ENCODE measurements at places on chromosomes 7 and 10. TPM values are rescaled to one million over a fixed set of nuclear protein-coding genes. Genes with fewer than 3 reads are reported as not detected.

GRCh38 chr7:55254242-55254595 lies 110.9 kb upstream of the LANCL2 start:
- DNase-seq: no peak

DNA sequence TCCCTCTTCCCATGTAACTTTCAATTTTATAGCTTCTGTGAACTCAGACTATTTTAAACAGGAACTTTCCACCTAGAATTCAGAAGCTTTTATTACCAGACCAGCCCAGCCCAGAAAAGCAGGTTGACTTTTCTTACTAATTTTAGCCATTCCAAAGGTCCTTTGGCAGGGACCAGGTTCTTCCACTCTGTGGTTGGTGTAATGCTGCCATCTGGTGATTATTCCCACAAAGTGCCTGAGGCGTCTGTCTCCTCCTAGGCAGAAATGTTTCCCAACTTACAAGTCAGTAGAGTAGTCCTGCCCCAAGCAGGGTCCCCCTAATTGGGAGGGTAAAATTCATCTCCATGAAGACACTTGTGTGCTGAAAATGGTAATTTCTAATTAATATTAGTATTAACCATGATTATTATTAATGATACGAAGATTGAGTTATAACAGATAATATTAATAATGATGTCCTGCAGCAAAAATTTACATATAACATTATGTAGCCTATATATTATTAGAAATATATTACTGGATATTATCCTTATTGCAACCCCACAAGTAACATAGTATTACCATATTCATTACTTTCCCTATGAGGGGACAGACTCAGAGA lies 53.0 kb upstream of the PPP1R17 start:
- peak; percentile 44 for DNase-seq

GRCh38 chr10:122112625-122113160 lies 123.7 kb downstream of the TACC2 start:
- DNase-seq: peak; percentile 65

DNA sequence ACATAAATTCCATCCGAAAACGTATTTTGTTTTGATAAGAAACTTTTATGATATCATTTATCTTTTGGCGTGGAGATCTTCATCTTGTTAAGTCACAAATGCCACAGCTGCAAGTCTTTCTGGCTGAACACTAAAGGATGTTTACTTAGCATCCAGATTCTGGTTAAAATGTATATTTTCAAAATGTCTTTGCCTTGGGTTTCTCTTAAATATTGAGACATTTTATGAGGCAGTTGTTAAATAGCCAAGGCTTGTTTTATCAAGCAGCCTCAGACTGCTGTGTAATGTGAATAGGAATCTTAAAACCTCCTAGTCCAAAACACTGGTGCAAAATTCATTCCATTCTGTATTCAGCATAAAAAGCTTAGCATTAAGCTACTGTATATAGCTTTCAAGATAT lies 136.3 kb upstream of the FZD1 start:
- DNase-seq: no peak

DNA sequence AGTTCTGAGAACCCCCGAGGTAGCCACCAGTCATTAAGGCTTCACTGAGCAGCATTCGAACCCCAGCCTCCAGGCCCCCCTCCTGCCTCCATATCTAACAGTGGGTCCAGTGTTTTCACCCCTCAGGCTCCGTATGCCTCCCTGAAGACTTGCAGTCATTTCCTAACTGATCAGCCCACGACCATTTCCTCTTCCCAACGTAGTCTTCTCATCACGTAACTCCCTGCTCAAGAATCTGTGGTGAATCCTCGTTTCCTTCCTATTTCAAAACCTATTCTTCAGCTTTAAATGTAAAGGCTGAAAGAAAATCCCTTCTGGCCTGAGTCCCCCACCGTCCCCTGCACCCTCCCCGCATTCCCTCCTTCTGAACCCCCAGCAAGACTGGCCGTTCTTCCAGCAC lies 21.1 kb downstream of the FRMD4A start:
- DNase-seq: no peak

TMEM60 gene
- 31.0 TPM for polyA plus RNA-seq

GRCh38 chr10:101330631-101331225 lies 23.2 kb upstream of the BTRC start:
- DNase-seq: no peak

DNA sequence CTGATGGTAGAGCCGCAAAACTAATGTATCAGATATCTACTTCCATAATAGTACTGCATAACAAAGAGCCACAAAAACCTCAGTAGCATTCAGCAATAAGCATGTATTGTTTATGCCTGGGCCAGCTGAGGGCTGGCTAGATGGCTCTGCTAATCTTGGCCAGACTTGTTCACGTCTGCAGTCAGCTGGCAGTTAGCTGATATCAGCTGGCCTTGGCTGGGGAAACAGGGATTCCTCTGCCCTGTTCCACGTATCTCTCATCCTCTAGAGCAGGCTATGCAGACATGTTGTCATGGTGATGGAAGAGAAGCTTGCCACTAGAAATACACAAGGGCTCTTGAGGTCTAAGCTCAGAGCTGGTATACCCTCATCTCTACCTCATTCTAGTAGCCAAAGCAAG lies 62.9 kb downstream of the GRM8 start:
- no peak for DNase-seq
